ENCODE measurements at places on chromosomes 6 and 20.
A peak's percentile ranks its signal among the peaks of the same experiment; 100 is the strongest.

DNA sequence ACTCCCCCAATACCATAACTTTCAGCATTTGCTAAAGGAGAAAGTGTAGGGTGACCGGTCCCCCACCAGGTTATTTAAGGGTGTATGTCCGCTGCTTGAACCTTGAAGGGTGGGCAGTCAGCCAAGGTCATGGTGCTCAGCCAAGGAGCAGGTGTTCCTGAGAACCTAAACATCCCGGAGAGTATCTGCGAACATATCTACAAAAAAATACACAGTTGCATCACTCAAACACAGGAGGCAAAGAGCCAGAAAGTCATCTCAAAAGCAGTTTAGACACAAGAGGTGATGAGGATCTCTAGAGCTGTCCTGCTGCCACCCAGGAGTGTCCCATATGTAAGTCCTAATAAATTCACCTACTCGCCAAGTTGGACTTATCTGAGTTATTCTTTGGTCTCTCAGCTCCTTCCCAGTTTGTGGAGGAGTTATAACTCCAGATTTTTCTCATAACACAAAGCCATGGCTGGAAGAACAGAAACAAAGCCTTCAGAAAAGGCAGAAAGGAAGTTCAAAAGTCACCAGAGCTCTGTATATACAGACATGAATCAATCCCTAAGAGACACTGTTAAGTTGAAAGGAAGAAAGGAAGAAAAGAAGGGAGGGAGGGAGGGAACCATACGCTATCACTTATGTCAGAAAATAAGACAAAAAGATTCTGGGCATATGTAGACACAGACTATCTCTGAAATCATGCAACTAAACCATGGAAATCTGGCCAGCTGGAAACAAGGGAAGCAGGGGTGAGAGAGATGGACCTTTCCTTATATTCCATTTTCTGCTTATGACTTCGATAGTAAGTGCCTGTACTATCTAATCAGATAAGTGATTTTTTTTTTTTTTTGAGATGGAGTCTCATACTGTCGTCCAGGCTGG, 11.3 kb downstream of the MBOAT1 start:
- DNase-seq = no peak

DNA sequence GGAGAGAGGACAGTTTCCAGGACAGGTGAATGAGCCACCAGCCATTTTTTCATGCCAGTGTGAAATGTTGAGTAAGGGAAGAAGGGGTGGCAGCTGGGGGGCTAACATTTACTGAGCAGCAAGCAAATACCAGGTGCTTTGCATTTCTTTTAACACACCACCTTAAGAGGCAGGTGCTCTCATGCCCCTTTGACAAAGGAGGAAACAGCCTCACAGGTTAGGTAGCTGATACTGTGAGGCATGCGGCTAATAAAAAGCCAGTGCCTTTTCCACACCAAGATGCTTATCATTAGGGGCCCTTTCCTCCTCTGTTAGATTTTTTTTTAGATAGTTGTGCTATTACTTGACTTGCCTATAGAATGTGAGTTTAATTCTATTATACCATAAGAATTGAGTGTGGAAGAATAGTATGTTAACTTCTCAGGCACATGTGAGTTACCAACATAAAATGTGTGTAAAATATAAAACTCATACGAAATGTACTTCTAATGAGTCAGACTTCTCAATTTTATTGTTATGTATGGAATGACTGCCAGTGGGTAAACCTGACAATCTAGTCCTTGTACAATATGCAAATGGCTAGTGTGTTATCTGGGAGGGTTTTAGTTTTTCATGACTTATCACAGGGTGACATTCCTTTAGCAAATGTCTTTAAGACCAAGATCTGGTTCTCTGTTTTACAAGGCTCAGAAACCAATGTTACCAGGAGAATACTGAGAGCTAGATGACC, 260.0 kb downstream of the TMEM242 start:
- DNase-seq = no peak

DNA sequence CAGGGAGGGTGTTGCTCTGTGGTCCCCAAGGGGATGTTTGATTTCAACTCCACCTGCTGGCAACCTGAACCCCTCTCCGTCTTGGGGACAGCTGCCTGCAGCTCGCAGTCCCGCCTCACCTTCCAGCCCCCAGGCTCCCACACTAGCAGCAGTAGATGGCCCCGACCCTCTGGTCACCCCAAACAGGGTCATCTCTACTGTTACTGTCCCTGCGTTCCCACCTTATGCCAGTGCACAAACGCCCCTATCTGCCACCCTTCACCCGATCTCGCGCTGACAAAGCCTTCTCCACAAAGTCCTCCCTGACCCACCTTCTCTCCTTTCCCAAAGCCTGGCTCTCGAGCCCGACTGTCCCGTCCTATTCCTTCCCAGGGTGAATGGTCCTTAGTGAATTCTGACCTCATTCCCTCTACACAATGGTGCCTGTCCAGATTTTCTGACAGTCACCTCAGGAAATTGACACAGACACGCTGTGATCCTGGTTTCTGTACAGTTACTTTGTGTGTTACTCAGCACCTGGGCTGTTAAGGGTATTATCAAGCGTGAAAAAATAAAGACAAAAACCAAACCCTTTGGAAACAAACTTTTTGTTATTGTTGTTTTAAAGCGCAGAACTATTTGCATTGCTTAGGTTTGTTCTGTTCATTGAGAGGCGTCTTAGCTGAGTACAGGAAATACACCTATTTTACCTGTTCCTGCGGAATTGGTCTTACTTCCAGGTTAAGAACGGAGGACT, 728 bp downstream of the FUT9 start:
- no peak for DNase-seq

DNA sequence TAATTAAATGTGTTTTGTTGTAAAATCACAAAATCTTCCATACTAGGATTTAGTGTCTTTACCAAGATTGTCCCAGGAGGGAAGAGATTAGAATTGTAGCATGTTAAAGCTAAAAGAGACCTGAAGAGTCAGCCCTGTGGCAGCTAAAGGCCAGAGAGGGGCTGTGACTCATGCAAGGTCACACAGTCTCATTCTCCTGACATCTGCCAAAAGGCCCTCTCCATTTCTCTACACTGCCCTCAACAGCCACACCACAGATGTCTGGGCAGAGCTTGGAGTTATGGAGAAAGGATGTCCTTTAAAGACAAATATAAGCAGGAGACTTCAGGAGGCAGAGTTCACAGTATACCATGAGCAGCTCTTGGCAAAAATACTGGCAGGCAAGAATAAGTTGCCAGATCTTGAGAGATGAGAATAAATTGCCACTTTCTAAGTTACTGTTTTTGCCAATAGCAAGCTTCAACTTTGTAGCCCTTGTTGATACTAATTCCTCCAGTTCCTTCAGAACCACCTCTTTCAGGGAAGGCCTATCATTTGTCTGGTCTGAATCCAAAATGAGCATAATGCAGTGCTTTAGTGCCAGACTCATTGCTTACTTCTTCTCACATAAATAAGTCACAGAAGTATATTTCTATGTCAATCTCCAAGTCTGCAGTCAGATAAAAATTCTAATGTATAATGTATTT, 41.7 kb downstream of the AKIRIN2 start:
- DNase-seq = no peak

- peak; percentile 45 for DNase-seq
These were observed 1.1 kb downstream of the ABRACL start for GRCh38 chr6:139029470-139030227.

DNA sequence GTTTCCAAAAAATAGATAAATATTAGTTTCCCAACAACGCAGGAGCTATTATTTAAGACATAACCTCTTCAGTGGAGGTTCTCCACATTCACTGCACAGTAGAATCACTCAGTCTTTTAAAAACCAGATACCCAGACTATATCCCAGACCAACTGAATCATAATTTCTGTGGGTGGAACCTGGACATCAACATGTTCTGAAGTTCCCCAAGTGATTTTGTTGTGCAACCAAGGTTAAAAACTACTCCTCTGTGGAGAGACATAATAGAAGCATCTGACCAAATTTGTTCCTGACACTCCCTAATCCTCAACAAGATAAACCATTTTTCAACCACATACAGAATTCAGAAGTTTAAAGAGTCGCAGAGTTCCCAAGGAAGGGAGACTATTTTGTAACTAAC, 42.3 kb downstream of the STK38 start:
- no peak for DNase-seq

GRCh38 chr6:3819161-3820110, 29.7 kb upstream of the FAM50B start:
- DNase-seq = no peak

Measured in activated naive CD8-positive, alpha-beta T cell treated with anti-CD3 and anti-CD28 coated beads, Interleukin-2, amount 50 U/mL, for 24 hours (primary cell).